ENCODE measurements at places on chromosomes 12 and 14.

DNA sequence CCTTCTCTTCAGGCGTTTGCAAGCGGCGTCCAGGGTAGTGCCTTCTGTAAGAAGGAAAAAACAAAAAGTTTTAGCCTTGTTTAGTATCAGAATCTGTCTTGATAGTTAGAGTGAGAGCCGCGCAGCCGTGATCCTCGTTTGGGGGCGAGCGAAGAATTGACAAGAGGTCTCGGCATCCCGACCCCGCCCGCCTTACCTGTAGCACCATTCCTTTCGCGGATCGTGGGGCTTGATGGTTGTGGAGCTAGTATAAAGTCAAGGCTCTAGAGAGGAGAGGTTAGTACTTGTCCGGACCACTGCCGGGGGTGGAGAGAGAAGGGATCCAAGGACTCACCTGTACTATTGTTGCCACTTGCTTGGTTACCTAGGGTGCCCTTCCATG, 494 bp downstream of the TMTC3 start:
- DNase-seq: no peak

DNA sequence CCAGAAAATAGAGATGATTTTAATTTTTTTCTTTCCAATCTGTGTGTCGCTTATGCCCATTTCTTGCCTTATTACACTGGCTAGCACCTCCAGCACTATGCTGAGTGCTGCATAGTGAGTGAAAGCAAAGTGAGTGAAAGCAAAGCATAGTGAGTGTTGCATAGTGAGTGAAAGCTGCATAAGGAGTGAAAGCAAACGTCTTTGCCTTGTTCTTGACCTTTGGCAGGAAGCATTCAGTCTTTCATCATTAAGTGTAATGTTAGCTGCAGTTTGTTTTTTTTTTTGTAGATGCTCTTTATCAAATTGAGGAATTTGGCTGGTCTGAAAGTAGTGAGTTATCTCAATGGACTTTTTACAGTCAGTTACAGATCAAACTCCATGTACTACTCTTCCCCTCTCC, 6.9 kb upstream of the CORO1C start:
- DNase-seq: no peak

DNA sequence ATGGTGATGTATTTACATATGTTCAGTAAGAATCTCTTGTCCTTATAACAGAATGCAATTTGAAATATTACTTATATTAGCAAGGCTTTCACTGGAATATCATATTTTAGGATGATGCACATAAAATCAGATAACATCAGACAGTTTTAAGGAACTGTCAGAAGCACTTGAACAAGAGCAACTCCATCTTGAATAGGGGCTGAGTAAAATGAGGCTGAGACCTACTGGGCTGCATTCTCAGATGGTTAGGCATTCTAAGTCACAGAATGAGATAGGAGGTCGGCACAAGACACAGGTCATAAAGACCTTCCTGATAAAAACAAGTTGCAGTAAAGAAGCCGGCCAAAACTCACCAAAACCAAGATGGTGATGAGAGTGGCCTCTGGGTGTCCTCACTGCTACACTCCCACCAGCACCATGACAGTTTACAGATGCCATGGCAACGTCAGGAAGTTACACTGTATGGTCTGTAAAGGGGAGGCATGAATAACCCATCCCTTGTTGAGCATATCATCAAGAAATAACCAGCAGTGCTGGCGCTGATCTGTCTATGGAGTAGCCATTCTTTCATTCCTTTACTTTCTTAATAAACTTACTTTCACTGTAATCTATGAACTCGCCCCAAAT, 27.6 kb upstream of the ETV6 start:
- peak; percentile 18 for DNase-seq

- DNase-seq: no peak
These were observed 59.0 kb downstream of the GALNT16 start for GRCh38 chr14:69318901-69319475.

DNA sequence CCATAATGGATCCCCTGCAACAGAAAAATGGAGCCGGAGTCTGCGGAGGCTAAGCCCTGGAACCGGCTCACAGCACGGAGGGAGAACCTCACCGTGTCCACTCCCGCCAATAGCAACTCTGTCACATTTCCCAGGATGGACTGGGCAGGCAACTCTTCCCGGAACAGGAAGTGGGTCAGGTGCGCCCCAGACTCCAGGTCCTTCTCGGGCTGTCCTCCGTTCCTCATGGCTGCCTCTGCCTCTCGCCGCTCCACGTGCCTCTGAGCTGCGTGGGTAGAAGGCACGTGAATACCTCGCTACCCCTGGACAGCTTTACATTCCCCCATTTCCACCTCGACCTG, 2.2 kb downstream of the CYP27B1 start:
- no peak for DNase-seq

DNA sequence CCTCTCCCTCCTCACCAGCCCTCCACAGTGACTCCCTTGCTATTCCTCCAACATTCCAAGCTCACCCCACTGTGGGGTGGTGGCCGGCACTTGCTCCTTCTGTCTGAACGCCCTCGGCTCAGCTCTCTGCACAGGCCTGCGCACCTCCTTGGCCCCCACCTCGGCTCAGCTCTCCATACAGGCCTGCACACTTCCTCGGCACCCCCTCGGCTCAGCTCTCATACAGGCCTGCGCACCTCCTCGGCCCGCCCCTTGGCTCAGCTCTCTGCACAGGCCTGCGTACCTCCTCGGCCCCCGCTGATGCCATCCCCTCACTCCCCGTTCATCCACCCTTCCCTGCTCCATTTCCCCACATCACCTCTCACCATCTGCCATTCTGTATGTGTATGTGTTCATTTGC, 332.7 kb upstream of the FKBP4 start:
- no peak for DNase-seq

GRCh38 chr14:75493592-75494087, 28.6 kb upstream of the BATF start:
- no peak for DNase-seq

- no peak for DNase-seq
These were observed 338.4 kb downstream of the FUT8 start for GRCh38 chr14:65750906-65751305.

- DNase-seq: no peak
These were observed 49.9 kb downstream of the SYNE3 start for GRCh38 chr14:95466506-95466905.

- DNase-seq: peak; percentile 41
These were observed 29.3 kb downstream of the ZCRB1 start for GRCh38 chr12:42296503-42297109.

- DNase-seq: no peak
These were observed 184.4 kb upstream of the FKBP4 start for GRCh38 chr12:2610358-2610757.

- DNase-seq: no peak
These were observed 58.4 kb downstream of the SLC25A47 start for GRCh38 chr14:100381395-100382105.

- DNase-seq: no peak
These were observed 84.5 kb upstream of the RTL1 start for GRCh38 chr14:100988011-100988410.

- peak; percentile 70 for DNase-seq
These were observed 15.9 kb downstream of the TAOK3 start for GRCh38 chr12:118356809-118357256.

GRCh38 chr12:128853600-128854197, 421 bp downstream of the GLT1D1 start:
- DNase-seq: no peak

- DNase-seq: no peak
These were observed 16.9 kb downstream of the BCL2L14 start for GRCh38 chr12:12087693-12088034.

DNA sequence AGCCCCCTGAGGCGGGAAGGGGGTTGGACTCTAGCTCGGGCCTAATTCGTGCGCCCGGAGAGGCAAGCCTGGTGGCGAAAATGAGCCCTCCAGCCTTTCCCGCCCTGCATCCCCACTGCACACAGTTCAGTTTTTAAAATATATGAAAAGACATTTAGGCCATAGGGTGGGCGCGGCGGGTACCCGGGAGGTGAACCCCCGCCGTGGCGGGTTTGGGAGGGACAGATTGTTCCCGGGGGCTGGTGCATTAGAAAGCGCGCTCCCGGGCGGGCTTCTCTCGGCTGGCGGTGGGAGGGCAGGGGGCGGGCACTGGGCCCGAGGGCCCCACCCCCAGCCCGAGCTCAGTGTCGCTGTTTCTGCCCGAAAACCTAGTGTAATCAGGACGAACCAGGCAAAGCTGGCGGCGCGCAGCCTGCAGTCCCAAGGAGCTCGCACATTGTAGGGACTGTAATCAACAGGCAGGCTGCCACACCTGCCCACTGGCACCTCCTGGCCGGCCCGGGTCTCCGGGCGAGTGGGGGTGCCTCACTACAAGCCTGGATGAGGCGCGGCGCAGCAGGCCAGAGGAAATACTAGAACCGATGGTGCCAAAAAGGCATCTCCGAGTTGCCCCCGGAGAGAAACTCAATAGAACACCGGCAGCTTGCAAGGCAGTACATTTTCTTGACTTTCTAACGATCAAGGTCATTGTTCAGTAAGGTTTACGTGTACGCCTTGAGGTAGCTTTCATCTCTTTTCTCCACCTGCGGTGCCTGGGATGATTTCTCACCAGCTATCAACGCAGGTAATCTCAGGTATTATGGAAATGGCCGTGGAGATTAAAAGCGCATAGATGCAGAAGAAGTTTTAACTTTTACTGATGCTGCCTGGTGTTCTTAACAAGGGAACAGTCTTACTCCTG, 764 bp upstream of the SPTB start:
- no peak for DNase-seq

- peak; percentile 89 for DNase-seq
These were observed 2.8 kb upstream of the RNASE4 start for GRCh38 chr14:20681348-20682126.

GRCh38 chr14:56248442-56248841, 130.2 kb downstream of the PELI2 start:
- no peak for DNase-seq

GRCh38 chr14:68322940-68323620, 469.8 kb downstream of the ZFP36L1 start:
- no peak for DNase-seq

DNA sequence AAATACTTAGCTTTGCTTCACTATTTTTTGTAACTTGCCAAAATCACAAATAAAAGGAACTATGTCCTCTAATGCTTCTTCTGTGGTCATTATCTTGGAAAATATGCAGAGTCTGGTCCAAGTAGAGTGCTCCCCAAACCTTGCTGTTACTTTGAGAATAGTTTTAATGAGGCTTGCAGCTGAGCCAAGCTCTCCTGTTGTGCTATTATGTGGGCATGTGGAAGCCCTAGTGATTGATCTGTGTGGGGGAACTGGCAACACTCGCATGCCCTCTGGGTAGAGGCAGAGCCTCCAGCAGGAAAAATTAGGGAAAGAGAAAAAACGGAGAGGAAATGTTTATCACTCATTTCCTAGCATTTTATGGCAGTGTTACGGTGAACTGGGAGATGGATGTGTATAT, 473.1 kb downstream of the EGLN3 start:
- no peak for DNase-seq

GRCh38 chr12:49968471-49968870, 4.3 kb upstream of the AQP6 start:
- DNase-seq: no peak

DNA sequence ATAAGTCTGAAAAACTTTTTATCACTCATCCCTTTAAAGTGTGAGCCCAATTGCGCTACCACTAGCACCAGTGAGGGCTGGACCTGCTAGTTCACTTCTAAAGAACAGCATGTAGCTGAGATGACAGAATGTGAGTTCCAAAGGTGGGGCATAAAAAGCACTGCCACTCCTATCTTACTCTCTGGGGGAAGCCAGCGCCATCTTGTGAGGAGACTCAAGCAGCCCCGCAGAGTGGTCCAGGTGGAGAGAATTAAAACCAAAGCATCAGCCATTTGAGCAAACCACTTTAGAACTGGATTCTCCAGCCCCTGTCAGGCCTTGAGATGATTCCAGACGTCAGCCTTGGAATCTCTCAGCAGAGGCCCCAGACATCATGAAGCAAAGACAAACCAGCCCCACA, 39.9 kb downstream of the TMEM132D start:
- DNase-seq: no peak

DNA sequence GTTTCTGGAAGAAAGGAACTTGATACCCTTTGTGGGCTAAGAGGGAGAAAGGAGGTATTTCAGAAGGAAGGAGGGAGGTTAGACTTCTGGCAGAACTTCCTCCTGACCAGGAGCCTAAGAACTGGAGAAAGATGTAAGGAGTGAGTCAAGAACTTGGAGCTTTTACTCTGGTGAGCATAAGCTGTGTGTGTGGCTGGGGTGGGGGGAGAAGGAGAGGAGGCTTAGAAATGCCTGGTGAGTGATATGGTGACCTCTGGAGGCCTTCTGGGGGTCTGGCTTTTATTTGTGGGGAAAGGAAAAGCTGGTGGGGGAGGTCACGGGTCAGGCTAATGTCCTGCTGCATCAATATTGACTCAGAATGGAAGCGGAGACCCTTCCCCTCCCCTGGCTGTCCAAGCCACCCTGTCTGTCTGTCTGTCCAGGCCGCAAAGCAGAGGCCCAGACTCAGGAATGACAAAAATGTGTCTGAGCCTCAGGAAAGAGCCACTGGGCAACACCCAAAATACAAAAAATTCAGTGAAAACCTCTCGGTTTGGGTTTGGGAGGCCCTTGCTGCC, 4.8 kb downstream of the LRP1 start:
- no peak for DNase-seq

- DNase-seq: no peak
These were observed 37.9 kb upstream of the GARIN6 start for GRCh38 chr12:99609455-99610181.

DNA sequence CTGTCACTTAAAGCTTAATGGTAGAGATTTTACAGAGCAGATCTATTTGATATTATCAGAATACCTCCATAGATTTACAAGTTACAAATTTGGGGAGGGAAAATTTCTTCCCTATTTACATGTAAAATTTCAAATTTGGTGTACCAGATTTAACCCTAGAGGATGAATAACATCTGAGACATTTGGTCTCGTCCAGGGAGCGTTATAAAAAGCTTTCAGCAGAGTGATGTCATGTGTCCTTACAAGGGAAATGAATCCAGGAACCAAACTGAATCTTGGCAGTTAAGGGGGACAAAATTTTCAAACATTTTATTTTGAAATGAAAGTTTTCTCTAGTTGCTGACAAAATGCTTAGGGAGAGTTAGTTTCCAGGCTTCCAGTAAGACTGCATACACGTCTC, 4.5 kb upstream of the CDK17 start:
- DNase-seq: no peak

DNA sequence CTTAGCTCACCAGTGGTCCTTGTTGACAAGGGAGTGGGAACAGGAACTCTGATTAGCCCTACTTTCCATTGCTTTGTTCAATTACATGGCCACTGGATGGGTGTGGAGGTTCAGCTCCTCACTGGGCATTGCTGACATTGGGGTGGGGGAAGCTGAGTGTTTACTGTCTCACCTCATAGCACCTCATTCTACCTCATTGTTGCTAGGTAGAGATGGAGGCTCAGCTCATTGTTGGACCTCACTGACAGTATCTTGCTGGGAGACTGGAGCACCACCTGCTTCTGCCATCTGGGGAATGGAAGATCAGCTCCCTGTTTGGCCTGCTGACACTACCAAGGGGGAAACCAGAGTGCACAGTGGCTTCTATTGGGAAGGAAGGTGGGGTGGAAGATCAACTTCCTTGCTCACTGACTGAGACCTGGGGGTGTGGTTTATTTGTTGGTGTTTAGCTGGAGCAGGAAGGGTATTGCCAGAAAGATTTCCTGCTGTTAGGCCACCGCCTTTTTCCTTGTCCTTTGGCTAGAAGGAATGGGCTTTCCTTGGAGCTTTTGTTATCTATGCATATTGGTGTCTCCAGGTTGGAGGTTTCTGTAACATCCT, 1.3 kb upstream of the OR4E2 start:
- DNase-seq: no peak
